ENCODE measurements at places on chromosomes 7 and 10.

- peak; percentile 19 for DNase-seq
Measured at GRCh38 chr7:7653593-7654187, 13.1 kb downstream of the UMAD1 start.

- no peak for DNase-seq
Measured at GRCh38 chr7:148515237-148515636, 75.3 kb upstream of the C7orf33 start.

GRCh38 chr7:27154901-27155815 is 1.3 kb downstream of the HOXA7 start:
- peak; percentile 57 for DNase-seq

DNA sequence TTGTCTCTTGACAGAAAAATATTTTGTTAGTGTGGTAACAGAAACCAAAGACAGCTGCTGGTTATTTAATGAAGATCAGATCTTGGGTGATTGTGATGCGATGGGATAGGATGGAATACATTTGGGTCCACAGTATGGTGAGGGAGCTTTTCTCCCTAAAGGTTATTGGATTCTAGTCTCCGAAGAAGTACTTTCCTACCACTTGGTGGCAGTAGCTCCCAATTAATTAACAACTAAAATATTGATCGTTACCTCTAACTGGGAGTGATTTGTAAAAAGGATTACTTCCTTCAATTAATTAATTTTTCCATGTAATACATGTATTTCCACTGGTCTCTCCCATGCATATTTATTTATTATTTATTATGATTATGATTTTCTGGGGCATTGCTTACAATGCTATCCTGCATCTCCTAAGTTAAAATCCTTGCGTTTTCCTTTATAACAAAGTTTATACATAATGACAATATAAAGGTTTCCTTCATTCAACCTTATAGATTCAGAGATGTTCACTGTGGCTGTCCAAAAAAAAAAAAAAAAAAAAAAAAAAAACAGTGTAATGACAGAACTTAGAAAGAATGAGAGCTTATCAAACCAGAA is 25.6 kb downstream of the TMEM196 start:
- no peak for DNase-seq

- DNase-seq = no peak
Measured at GRCh38 chr7:116632384-116632783, 39.6 kb upstream of the MET start.

GRCh38 chr7:42511027-42511426 is 274.0 kb upstream of the GLI3 start:
- DNase-seq = no peak

DNA sequence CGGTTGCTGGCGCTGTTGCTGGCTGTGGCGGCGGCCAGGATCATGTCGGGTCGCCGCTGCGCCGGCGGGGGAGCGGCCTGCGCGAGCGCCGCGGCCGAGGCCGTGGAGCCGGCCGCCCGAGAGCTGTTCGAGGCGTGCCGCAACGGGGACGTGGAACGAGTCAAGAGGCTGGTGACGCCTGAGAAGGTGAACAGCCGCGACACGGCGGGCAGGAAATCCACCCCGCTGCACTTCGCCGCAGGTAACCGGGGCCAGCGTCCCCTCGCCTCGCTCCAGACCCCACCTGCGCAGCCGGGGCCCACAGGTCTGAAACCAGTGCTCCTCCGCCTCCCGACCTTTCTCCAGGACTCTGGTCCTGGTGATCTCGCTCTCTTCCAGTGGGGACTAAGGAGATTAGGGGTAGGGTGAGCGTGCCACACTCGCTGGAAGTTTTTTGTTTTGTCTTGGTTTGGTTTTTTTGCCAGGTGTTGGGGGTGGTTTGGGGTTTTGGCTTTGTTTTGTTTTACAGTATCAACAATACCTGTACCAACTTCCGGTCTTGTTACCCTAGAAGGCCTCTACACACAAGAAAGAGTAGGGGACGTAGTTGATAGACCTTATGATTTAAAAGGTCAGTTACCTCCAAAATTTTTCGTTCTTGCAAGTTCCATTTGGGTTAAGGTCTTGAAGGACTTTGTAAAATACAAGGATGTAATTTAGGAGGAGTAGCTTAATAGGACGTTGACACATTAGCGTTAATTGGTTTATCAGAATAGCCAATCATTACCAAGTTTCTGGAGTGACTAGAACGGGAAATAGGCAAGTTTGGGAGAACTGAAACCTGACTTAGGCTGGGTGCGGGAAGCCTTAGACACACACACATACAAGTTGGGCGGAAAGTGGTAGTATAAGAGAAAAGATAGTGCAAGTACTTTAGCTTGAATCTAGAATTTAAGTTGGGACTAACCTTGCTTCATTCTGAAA is 704 bp downstream of the TNKS2 start:
- DNase-seq = peak; percentile 47

GRCh38 chr10:123150271-123150985 is 2.5 kb downstream of the HMX2 start:
- DNase-seq = no peak

DNA sequence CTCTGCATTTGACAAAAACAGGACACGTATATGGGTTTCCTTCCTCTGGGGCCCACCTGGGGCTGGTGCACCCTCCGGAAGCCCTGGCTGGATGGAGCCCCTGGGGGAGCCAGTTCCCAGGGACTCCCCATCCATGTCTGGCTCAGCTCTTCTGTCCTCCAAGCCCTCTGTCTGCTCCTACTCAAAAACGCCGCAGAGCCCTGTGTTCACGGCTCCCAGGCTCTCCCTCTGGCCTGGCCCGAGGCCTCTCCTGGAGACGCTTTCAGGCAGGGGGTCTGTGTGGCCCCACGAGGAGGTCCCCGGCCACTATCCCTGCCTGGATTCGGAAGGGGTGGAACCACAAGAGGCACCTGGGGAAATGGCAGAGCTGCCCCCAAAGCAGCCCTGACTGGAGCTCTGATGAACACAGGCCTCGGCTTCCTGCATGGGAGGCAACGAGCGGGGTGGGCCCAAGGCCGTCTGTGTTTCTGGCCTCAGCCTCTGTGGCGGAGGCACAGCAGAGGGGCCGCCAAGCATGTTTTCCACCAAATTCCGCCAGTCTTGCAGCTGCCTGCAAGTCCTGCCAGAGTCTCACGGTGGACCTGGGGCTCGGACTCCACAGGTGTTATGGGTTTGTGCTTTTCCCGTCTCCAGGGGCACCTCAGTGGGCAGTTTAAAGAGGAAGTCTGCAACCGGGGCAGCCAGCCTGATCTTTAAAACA is 22.6 kb upstream of the INPP5A start:
- no peak for DNase-seq

DNA sequence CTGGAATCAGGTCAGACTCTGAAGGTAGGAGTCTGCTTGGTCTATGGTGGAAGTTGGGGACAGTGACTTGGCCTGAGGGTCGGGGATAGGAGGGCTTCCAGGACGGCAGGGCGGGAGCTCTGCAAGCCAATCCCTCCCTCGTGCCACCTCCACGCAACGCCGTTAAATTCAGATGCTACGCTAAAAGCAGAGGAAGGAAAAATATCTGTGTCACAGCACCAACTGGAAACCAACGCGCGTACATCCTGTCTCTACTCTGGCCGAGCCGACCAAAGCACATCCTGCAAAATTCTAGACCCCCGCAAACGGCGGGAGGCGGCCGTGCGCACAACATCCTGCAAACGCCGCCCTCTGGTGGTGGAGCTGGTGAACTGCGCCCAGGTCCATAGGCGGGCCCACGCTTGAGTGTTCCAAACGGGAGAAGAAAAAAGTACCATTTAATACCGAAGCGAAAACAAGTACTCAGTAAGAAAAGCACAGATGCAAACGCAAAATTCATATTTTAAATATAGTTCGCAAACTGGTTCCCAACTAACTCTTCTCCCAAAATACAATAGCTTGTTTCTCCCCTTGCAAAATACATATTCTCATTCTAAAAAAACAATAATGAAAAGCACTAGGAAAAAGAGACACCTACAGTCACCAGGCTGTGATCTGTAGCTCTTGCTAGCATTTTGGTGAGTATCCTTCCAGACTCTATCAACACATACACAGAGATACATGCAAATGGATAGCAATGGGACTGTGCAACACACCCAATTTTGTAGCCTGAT is 45.7 kb upstream of the HSPA12A start:
- DNase-seq = peak; percentile 73

- no peak for DNase-seq
Measured at GRCh38 chr10:85926136-85926535, 440.5 kb downstream of the GRID1 start.

- no peak for DNase-seq
Measured at GRCh38 chr7:17364671-17365070, 66.2 kb downstream of the AHR start.

All from activated CD8-positive, alpha-beta memory T cell treated with anti-CD3 and anti-CD28 coated beads, Interleukin-2, amount 50 U/mL, for 4 hours (primary cell).